ENCODE measurements at places on chromosomes 6 and 20.

GRCh38 chr6:14887181-14887580 is 358.7 kb upstream of the JARID2 start:
- DNase-seq, result no peak

DNA sequence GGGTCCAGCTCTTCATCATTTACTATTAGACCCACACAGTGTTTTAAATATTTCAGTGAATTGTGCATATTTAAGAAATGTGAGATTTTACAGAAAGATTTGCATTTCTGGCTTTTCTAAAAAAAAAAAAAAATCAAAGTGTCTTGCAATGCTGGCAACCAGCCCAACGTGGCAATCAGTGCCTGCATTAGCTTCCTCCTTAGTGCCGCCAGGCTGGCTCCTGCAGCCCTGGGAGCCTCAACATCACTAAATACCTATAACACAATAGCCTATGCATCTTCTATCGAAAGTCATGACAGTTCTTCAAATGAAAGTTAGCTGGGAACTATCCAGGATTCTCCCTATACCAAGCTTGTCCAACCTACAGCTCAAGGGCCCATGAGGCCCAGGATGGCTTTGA is 9.4 kb upstream of the CD93 start:
- no peak for DNase-seq

- DNase-seq, result no peak
Measured at GRCh38 chr6:104201557-104201956, 658.2 kb downstream of the HACE1 start.

GRCh38 chr20:57493091-57493615 is 31.8 kb downstream of the CTCFL start:
- no peak for DNase-seq

- no peak for DNase-seq
Measured at GRCh38 chr6:154738551-154738961, 5.3 kb downstream of the SCAF8 start.

GRCh38 chr6:31441365-31442267 is 38.2 kb downstream of the MICA start:
- DNase-seq, result peak; percentile 71

- DNase-seq, result no peak
Measured at GRCh38 chr6:38824243-38824894, 109.3 kb downstream of the DNAH8 start.

DNA sequence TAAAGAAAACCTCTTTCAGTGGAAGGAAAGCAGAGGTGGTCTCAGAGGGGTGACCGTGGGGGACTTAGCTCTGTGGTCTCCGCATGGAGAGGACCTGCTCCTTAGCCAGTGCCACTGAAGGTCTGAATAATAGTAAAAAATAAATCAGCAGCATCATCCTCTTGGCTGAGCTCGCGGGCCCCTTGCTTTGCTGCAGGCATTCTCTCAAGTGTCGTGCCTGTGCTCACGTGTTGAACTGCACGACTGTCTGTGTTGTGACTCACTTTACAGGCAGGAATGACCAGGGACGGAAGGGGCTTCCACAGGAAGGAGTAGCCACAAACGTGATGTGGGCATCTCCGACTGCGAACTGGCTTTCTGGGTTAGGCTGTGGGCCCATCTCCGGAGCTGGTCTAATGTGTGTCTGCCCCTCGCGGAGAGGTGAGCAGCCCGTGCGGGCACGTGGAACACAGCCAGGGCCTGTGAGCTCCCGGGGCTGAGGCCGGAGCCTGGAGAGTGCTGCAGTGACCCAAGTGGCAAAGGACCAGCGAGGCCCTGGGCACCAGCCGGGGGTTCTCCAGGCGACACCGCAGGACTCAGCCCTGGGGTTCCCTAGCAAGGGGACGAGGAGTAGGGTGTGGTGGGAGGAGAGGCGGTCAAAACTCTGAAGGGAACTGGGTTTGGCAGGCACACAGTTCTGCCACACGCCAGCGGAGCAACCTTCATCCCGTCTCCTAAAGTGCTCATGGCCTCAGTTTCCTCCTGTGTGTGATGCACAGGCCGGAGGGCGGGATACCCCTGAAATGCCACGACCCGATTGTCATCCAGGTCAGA is 89.2 kb downstream of the RAMACL start:
- no peak for DNase-seq

- DNase-seq, result no peak
Measured at GRCh38 chr6:113847447-113847846, 9.7 kb upstream of the MARCKS start.

- no peak for DNase-seq
Measured at GRCh38 chr20:52379723-52380336, 188.3 kb upstream of the ZFP64 start.
